ENCODE measurements at places on chromosomes 3 and 15.

- no peaks in the 10 kb centered on the region for H3K27me3 ChIP-seq
- no peak overlapping the region for H3K4me3 ChIP-seq
- no peak for DNase-seq
Measured at GRCh38 chr3:131922356-131922755, 112.5 kb downstream of the CPNE4 start.

- H3K27me3 ChIP-seq, result peaks cover 62% of the 10 kb centered on the region
- H3K36me3 ChIP-seq, result no peaks in the 10 kb centered on the region
- DNase-seq, result no peak
- no peak overlapping the region for H3K27ac ChIP-seq
- peaks cover 42% of the 10 kb centered on the region for H3K4me1 ChIP-seq
Measured at GRCh38 chr3:147411815-147412241, 2.7 kb downstream of the ZIC1 start.

DNA sequence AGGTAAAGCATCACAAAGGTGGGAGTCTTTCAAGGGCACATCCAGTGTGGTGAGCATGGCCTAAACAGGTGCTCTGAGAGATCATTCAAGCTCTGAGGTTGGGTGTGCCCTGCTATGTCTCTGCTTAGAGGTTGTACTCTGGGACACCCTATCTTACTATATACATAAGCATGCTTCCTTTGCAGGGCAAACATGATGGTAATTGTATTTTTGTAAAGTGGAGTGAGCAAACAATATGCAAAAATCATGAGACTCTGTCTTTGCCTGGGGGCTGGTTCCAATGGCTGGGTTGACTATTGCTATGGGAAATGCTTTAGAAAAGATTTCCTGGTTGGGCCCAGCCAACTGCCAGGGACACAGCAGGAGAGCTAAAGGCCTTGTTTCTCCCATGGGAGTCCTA lies 315.1 kb upstream of the TLE3 start:
- no peak for DNase-seq
- H3K27me3 ChIP-seq, result no peaks in the 10 kb centered on the region
- no peak overlapping the region for H3K4me3 ChIP-seq
- no peak overlapping the region for H3K27ac ChIP-seq

GRCh38 chr15:70088887-70089691 lies 8.6 kb downstream of the TLE3 start:
- no peak overlapping the region for H3K4me3 ChIP-seq
- peaks cover 12% of the 10 kb centered on the region for H3K36me3 ChIP-seq
- H3K27me3 ChIP-seq, result no peaks in the 10 kb centered on the region
- H3K4me1 ChIP-seq, result peaks cover 82% of the 10 kb centered on the region
- peak overlapping the region; percentile 63 for H3K27ac ChIP-seq
- no peak for DNase-seq

- peaks cover 51% of the 10 kb centered on the region for H3K36me3 ChIP-seq
- no peak overlapping the region for H3K4me3 ChIP-seq
- H3K4me1 ChIP-seq, result peaks cover 13% of the 10 kb centered on the region
- H3K27ac ChIP-seq, result no peak overlapping the region
Measured at GRCh38 chr3:14151471-14152083, 26.7 kb downstream of the TMEM43 start.

All from right atrium auricular region (tissue), 2 donors.